ENCODE measurements at places on chromosomes 11 and 22.

- DNase-seq, result no peak
Measured at GRCh38 chr11:111499483-111499882, 12.7 kb downstream of the BTG4 start.

GRCh38 chr11:104098555-104098954 is 62.1 kb downstream of the DDI1 start:
- DNase-seq, result no peak

GRCh38 chr11:38438091-38438490 is 1840.1 kb upstream of the RAG2 start:
- no peak for DNase-seq

DNA sequence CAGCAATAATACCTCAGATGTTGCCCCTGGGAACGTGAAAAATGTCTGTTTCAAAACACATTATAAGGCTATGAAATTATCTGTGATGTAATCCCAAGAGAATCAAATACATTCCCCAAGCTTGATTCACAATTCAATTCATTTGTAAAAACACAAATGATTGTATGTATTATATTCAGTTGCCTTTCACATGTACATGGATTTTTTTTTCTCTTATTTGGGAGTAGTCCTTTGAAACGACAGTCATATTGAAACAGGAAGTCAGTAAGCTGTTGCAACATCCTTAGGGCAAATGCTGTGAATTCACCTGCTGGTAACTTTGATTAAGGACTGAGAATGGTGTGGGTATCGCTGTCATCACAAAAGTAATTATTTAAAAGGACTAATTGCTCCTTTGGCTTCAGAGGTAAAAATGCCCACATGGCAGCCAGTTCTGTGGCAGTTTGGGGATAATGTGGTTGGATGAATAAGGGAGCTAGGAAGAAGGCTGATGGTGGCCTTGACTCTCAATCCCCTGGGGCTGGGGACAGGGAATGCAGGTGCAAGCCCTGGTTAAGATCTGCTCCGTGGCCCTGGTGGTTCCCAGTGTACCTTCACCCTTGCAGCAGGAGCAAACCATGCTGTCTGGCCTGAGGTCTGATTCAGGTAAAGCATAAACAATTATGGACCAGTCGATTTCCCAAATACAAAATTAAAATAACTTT is 13.2 kb downstream of the EHF start:
- DNase-seq, result no peak

- DNase-seq, result no peak
Measured at GRCh38 chr22:49753276-49753890, 74.3 kb downstream of the BRD1 start.

DNA sequence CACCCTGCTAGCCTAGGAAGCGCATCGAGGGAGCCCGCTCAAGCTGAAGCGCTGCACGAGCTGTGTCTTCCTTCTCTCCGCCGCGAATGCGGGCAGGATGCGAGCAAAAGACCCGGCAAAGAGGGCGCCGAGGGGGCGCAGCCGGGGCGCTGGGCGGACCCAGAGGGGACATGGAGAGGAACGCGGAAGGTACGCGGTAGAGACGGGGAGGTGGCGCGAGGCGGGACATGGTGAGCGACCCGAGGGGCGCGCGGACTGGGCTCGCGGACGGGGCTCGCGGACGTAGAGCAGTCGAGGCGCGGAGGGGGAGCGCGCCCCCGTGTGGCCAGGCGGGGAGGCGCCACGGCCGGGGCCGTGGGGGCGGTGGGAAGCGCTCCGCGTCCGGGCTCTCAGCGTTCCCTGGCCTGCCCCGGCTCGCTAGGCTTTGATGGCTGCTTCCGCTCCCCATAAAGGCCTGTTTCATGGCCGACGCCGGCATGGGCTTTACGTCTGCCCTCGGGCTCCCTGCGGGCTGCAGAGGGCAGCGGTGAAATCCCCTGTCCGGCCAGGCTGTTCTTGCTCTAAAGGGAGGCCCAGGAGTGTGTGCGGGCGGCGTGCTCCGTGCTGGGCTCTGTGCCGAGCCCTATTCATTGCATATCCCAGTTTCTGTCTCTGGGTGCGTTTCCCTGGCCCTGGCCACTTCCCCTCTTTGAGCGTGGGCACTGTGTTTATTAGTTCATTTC is 31.2 kb upstream of the TRIM29 start:
- DNase-seq, result peak; percentile 42

DNA sequence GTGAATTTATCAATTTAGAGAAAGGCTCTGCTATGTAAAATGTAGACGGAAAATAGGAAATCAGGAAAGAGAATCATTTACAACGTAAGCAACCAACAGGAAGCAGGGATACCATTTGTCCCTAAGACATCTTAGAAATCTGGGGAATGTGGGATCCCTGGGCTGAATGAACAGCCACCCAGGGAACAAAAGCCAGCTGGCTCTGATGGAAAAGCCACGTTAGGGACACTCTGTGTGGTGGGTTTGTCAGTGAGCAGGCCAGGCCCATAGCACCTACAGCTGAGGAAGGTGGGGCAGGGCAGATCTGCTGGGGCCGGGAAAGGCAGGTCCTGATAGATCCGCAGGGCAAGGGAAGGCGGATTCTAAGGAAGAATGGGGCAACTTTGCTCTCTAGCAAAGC is 87.1 kb upstream of the CSNK2A3 start:
- DNase-seq, result no peak

DNA sequence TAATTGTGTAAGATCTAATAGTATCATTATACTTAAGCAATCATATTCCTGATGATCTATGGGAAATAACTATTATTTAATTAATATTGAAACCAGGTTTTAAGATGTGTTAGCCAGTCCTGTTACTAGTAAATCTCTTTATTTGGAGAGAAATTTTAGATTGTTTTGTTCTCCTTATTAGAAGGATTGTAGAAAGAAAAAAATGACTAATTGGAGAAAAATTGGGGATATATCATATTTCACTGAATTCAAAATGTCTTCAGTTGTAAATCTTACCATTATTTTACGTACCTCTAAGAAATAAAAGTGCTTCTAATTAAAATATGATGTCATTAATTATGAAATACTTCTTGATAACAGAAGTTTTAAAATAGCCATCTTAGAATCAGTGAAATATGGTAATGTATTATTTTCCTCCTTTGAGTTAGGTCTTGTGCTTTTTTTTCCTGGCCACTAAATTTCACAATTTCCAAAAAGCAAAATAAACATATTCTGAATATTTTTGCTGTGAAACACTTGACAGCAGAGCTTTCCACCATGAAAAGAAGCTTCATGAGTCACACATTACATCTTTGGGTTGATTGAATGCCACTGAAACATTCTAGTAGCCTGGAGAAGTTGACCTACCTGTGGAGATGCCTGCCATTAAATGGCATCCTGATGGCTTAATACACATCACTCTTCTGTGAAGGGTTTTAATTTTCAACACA is 6.4 kb downstream of the BIRC3 start:
- peak; percentile 51 for DNase-seq

GRCh38 chr11:34351687-34352469 is 5.9 kb downstream of the ABTB2 start:
- no peak for DNase-seq

DNA sequence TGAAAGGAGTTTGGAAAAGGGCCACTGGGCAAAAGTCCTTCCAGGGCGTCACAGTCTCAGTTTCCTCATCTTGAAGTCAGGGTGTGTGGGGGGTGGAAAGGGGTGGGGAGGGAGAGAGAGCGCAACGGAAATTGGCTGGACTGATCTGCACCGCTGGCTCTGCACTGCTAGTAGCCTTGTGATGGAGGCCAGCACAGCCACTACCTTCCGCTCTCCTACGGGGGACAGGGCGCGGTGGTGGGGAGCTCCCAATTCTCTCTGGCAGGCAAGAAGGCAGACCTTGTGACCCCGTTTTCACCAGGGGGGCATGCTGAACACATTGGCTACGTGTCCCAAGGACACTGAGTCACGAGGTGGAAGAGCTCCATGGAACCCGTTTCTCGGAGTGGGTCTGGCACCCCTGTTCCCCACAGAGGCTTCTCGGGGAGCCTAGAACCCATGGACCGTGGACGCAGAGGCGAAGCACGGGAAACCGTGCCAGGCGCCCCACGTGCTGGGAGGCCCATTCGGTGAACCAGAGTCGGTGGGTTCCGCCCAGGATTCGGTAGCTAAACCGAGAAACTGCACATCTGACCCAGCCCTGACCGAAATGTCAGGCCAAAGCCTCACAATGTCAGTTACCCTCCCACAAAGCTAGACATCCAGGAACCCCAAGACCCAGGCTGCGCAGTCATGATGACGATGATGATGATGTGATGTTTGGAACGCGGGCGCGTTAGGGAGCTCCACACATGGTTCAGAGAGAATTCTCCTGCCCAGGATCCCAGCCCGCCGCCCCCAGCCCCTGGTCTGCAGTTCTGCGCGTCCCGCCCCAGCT is 28.3 kb upstream of the WNT11 start:
- DNase-seq, result no peak

- no peak for DNase-seq
Measured at GRCh38 chr11:126627421-126627820, 271.9 kb downstream of the ST3GAL4 start.

- no peak for DNase-seq
Measured at GRCh38 chr11:130301002-130301401, 13.7 kb downstream of the ZBTB44 start.

GRCh38 chr22:32765132-32765618 is 36.3 kb upstream of the TIMP3 start:
- no peak for DNase-seq

DNA sequence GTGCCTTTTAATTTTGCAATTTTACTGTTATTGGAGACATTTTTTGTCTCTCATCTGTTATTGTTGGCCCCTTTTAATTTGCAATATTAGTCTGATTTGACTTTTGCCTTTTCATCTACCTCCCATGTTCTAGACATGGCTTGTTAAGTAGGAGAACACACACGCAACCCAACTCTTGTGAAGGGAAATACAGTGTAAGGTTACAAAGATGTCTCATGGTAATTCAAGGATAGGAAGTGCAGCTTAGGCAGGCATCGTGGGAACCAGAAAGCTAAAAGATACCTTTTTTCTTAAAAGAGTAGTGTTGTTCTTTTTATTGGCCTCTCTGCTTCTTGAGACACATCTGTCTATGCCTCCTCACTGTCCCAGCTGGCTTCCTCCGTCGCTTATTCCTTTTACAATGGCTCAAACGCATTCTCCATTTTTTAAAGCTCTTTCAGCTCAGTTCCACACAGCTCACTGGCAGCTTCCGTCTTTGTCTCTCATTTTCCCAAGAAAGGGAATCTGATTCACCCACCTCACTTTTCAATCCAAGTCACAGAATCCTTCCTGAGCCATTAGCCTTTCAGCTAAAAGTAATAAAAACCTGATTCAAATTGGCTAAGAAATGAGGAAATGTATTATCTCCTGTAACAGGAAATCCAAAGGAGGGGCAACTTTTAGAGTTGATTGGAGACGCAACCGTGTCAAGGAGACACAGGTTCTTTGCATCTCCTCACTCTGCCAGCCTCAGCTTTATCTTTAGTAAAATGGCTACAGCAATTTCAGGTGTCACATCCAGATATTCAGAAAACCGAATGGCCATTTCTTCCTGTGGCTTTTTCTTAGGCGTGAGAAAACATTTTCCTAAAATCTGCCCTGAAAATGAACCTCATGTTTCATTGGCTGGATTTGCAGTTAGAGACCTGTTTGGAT is 57.2 kb downstream of the SIK2 start:
- no peak for DNase-seq

- DNase-seq, result no peak
Measured at GRCh38 chr11:46480166-46480726, 88.7 kb upstream of the CHRM4 start.

DNA sequence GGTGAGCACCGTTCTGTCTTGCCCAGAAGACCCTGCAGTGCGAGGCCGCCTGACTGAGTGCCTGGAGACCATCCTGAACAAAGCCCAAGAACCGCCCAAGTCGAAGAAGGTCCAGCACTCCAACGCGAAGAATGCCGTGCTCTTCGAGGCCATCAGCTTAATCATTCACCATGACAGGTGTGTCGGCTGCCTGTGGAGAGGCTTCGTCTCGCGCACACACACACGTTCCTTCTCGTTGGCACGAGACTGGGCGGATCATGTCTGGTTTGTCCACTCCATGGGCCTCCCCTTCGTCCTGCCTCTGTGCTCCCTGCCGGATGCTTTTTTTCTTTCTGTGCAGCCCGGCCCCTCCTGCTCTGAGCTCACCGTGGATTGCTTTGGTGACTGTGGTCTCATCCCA is 51.1 kb downstream of the MUC6 start:
- no peak for DNase-seq

DNA sequence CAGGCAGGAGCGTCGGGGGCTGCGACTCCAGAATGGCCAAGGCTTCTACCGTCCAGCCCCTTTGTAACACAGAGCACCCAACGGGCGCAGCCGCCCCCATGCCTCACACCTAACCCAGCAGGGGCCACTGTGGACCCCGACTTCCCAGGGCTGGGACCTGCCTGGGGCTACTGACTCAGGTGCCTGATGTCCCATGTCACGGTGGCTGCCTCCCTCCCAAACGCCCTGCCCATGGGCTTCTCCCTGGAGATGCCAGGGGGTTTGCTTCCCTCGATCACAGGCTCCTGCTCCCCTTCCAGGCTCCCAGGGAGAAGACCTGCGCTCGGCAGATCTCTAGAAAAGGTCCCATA is 84.0 kb downstream of the MYEOV start:
- no peak for DNase-seq

GRCh38 chr11:124938206-124938765 is 2.4 kb upstream of the HEPACAM start:
- DNase-seq, result no peak

DNA sequence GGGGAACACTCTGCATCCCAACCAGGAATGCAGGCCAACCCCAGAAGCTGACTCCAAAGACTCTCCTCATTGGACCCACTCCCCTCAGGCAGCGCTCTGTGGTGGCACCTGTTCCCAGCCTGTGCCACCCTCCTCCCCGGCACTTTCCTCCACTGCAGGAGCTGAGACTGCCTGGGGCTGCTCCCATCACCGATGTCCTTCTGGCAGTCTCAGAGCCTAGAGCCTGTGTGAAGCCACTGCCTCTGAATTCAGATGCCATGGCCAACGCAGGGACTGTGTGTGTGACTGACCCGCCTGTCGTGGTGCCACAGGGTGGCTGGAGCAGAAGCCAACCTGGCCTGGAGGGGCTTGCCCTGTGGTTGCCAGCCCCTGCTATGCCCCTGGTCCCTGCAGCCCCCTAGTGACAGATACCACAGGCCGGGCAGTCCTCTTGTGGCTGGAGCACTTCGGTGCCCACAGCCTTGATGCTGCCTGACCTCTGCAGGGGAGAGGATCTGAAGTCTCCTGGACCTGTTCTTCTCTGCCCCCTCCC is 43.2 kb downstream of the TBX1 start:
- DNase-seq, result no peak

- no peak for DNase-seq
Measured at GRCh38 chr11:46725338-46726205, 6.6 kb downstream of the F2 start.

Data from brain microvascular endothelial cell (primary cell).